ENCODE measurements at places on chromosomes 7 and 10.

- DNase-seq = no peak
Observed at GRCh38 chr7:120412139-120413050, 139.4 kb downstream of the KCND2 start.

- no peak for DNase-seq
Observed at GRCh38 chr10:30330497-30331168, 18.4 kb downstream of the MTPAP start.

- no peak for DNase-seq
Observed at GRCh38 chr10:13110908-13111307, 10.9 kb downstream of the OPTN start.

GRCh38 chr7:34845666-34846361 lies 187.8 kb downstream of the NPSR1 start:
- no peak for DNase-seq

- DNase-seq = no peak
Observed at GRCh38 chr10:75208181-75208580, 2.4 kb upstream of the VDAC2 start.

DNA sequence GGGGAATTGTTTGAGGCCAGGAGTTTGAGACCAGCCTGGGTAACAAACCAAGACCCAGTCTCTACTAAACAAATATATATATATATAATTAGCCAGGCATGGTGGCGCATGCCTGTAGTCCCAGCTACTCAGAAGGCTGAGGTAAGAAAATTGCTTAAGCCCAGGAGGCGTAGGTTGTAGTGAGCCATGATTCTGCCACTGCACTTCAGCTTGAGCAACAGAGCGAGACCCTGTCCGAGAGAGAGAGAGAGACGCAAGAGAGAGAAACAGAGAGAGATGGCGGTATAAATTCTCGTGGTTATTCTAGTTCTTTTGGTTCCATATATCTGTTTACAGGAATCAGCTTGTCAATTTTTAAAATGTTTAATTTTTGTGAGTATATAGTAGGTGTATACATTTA lies 94.0 kb downstream of the TBXAS1 start:
- DNase-seq = no peak

DNA sequence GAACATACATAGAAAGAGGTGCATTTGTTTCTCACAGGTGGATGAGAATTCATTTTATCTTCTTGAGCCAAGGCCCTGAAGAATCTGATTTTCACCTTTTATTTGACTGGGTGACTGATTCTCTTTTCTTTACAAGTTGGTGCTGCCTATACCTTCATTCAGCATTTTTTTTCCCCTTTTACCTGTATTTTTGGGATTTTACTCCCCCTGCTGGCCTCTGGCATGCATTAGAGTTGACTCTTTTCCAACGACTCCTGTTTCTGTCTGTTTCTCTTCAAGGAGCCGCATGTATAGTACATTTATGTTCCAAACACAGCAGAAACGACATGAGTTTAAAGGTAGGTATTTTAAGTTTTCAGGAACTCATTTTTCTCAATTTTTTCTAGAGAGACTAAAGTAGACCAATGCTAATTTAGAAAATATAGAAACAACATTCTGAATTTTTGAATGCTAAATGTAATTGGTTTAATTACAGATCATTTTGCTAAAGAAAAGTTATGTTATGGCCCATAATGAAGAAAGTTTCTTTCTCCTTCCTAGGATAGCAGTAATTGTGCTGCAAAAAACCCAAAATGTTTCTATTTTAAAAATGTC lies 149.8 kb upstream of the HDAC9 start:
- no peak for DNase-seq

- DNase-seq = peak; percentile 53
Observed at GRCh38 chr10:97072851-97073665, 112.7 kb downstream of the SLIT1 start.

GRCh38 chr10:128081720-128082119 lies 44.5 kb downstream of the MKI67 start:
- no peak for DNase-seq

GRCh38 chr7:149673006-149673405 lies 100.4 kb downstream of the ZNF467 start:
- DNase-seq = no peak

GRCh38 chr7:22934023-22934422 lies 79.9 kb downstream of the HYCC1 start:
- DNase-seq = no peak

DNA sequence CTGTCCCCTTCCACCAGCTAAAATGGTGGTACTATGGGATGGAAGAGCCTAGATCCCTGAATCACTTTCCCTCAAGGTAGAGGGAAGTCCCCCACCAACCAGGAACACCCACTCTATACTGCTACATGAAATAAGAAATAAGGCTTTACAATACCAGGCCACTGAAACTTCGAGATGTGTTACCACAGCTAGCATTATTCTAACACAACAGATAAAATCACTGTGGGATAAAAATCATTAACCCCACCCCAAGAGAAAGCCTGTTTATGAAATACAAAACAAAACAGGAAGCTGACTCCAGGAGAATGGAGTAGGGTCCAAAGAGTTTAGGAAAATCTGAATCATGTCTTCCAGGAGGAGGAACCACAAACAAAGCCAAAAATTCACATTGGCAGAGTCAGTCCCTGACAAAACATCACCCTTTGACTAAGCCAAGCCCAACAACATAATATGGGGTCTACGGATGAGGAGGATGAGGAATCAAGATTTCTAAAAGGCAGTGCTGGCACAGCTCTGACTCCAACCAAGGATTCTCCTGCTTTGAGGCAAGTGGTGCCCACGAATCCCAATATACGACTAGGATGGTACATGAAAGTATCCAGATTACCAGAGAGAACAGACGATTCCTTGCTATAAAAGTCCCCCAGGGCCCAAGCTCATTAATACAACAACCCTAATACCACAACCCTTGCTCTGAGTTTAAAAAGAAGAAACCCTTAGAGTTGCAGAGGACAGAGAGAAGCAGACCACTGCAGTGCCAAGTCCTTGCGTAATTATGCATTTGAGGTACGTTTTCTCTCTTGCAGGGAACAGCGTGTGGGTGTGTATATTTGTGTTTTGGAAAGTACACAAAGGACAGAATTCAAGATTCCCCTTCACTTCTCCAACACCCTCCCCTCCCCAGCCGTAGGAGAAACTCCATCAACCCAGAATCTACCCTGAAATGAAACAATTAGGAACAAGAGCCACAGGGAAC lies 23.7 kb downstream of the XPNPEP1 start:
- DNase-seq = no peak

- no peak for DNase-seq
Observed at GRCh38 chr10:2985729-2986232, 81.6 kb upstream of the PFKP start.

- DNase-seq = no peak
Observed at GRCh38 chr10:123607386-123607785, 58.8 kb upstream of the GPR26 start.

DNA sequence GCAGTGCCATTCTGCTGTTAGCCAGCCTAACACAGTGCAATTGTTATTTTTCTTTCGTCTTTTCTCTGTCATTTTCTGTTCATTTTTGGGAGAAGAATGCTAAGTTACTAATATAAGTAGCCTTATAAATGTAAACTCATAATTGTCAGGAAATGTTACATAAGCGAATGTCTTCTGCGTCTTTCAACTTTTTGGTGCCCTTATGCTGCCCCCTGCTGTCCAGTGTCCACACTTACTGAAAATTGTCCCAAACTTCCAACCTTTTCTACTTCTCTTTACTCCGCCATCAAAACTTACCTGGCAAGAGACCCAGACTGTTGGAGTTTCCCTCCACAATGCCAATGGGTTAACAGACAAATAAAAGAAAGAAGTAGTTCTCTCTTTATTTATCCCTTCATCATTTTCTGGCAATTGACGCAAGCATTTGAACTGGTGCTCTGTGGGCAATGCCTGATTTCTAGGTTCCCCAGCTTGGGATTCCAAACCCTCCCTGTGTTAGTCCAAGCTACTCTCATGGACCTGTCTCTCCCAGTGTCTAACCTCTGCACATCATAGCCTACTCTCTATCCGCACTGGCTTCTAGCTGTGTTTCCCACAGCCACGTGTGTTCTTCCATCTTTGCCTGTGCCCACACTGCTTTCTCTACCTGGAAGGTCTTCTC lies 21.0 kb upstream of the EPC1 start:
- peak; percentile 66 for DNase-seq

DNA sequence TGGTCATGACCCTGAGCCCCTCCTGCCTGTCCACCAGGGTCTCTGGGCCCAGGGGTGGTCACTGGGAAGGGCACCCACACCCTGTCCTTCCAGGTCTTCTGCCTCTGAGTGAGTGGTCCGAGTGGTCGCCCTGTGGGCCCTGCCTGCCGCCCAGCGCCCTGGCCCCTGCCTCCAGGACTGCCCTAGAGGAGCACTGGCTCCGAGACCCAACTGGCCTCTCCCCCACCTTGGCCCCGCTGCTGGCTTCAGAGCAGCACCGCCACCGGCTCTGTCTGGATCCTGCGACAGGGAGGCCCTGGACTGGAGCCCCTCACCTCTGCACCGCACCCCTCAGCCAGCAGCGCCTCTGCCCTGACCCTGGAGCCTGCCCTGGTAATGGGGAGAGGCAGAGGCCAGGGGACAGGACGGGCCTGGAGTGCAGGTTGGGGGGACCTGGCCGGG lies 13.9 kb upstream of the ZNF862 start:
- DNase-seq = no peak

DNA sequence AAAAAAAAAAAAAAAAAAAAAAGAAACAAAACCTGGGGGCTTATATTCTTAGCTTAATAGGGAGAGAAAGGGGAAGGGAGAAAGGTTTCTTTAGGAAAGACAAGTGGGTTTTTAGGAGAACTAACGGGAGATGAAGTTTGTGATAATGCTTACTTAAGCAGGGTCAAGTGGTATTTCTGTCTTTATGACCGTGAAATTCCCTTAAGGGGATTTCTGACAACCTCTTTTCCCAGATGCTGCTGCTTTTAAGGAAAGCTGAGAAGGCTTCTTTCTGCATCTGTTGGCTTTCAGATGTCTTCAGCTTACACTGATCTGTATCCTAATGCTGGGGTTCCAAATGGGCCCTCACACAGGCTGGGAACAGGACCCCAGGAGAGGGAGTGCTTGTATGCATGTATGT lies 42.6 kb downstream of the ADAMTS14 start:
- no peak for DNase-seq

DNA sequence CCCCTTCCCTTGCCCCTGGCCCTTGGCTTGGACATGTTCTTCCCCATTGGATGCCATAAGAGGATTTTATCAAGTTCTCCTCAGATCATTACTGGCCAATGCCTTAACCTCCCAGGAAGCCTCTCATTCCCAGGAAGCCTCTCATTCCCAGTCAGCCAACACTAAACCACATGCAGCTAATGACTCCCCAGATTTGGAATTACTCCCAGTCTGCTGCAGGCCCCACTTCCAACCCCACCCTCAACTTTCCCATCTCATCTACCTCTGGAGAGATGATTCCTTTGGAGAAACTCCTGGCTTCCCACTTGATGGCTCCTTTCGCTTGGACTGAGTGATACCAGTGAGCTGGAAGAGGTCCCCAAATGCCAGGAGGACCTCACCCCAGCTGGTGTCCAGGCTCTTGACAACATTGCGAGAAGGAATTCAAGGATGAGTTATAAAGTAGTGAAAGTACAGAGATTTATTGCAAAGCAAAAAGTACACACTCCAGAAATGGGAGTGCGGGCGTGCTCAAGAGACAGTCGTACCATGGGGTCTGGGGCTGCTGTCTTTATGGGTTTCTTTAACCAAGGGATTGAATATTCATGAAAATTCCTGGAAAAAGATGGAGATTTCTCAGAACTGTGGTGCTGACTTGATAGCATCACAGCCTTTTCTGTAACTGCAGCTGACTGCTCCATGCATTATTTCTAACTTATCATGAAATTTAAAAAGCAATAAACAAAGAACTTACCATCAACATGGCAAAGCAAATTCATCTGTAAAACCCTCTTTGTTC lies 117.2 kb upstream of the ADCY1 start:
- no peak for DNase-seq

DNA sequence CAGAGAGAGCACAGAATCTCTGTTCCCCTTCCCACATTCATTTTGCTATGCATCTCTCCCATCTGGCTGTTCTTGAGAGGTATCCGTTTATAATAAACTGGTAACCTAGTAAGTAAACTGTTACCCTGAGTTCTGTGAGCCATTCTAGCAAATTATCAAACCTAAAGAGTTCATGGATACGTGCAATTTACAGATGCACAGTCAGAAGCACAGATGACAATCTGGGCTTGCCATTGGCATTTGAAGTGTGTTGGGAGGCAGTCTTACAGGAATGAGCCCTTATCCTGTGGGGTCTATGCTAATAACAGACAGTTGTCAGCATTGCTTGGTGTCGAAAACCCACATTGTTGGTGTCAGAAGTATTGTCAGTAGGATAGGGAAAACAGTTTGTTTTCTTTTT lies 151.8 kb downstream of the CFTR start:
- no peak for DNase-seq

GRCh38 chr7:100570954-100571828 lies 2.5 kb downstream of the SAP25 start:
- no peak for DNase-seq

DNA sequence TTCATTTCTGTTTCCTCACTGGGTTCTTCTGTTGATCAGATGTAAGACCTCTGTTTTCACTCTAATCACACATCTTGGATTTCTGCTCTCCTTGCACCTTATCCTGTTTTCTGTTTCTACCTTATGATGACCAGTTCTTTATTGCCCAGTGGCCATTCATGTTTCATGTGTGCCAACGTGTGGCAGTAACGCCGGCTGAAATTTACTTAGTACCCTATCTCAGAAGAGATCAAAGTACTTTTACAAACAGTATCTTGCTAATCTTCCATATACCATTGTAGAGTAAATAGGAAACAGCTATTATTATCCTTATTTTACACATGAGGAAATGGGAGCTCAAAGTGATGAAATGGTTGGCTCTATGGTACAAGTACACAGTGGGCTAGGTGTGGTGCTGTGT lies 74.0 kb downstream of the GATA3 start:
- DNase-seq = no peak

- no peak for DNase-seq
Observed at GRCh38 chr7:106037489-106038176, 74.5 kb downstream of the SYPL1 start.

- DNase-seq = no peak
Observed at GRCh38 chr7:1341361-1342089, 108.9 kb downstream of the UNCX start.

- DNase-seq = no peak
Observed at GRCh38 chr10:122112625-122113160, 123.7 kb downstream of the TACC2 start.

GRCh38 chr7:17010637-17011300 lies 129.0 kb upstream of the AGR3 start:
- peak; percentile 68 for DNase-seq

- DNase-seq = no peak
Observed at GRCh38 chr10:50152792-50153272, 85.1 kb downstream of the WASHC2A start.

DNA sequence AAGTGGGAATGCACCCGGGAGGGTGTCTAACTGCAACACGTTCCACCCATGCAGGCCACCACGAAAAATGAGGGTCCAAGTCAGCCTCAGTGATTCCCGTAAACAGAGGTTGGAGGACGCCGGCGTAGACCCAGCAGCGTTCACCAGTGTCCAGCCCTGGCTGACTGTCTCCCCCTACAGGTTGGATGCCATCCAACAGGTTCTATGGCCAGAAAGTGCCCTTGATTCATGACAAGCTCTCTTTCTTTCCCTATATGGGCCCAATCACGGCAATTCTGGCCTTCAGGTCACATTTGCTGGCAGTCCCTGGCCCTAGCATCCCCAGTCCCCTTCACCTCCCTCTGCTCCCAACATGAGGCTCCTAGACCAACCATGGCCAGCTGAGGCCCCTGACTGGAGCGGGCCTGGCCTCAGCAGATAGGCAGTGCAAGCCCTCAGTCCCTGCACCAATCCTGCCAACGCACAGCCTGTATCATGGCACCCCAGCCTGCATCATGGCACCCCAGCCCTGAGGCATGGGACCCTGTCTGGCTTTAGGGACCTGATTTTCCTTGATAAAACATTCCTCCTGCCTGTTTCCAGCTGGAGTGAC lies 227.4 kb downstream of the GRID1 start:
- no peak for DNase-seq
